ENCODE measurements at places on chromosomes 1 and 21.

GRCh38 chr1:30758785-30759380 is 1.3 kb upstream of the LAPTM5 start:
- no peak for DNase-seq

DNA sequence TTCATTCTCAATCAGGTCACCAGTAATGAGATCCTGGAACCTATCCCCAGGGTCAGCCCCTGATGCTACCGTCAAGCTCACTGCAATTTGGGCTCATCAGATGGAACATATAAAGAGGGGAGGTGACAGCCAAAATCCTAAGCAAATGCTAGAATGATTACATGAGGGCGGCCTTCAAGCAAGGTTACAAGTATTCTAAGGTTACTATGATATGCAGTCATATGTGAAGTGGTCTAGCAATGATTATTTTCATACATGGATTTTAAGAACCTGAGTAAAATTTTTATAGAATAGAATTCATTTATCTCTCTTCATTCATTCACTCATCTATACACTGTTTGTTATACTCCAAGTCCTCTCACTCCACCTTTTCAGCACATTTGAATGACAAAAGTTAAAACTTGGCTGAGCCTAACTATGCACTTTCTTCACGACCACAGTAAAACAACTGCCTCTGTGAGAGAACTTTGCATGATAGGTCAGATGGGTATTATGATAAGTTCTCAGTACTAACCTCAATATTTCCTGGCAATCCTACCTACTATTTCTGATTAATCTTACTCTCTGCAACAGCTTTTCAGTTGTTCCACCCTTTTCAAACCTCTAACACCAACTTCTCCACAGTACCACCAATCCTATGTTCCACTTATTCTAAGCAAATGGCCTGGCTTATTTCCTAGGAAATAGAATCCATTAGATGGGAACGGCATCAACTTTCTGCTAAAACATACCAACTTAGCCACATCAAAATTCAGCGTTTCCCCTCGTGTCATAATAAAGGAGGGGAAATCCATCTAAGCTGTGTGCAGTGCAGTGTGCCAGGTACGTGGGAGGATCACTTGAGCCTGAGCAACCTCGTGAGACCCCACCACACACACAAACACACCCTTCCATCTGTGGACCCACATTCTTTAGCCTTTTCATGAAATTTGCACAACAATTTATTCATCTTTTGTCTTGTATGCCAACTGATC is 32.0 kb downstream of the LHX9 start:
- DNase-seq, result peak; percentile 41

GRCh38 chr1:17540255-17541001 is 930 bp downstream of the ARHGEF10L start:
- DNase-seq, result no peak

- DNase-seq, result peak; percentile 27
Measured at GRCh38 chr1:32817815-32818786, 648 bp downstream of the S100PBP start.

- no peak for DNase-seq
Measured at GRCh38 chr1:208967334-208967733, 616.2 kb upstream of the CAMK1G start.

GRCh38 chr21:45811136-45811535 is 167.6 kb downstream of the PCBP3 start:
- no peak for DNase-seq

DNA sequence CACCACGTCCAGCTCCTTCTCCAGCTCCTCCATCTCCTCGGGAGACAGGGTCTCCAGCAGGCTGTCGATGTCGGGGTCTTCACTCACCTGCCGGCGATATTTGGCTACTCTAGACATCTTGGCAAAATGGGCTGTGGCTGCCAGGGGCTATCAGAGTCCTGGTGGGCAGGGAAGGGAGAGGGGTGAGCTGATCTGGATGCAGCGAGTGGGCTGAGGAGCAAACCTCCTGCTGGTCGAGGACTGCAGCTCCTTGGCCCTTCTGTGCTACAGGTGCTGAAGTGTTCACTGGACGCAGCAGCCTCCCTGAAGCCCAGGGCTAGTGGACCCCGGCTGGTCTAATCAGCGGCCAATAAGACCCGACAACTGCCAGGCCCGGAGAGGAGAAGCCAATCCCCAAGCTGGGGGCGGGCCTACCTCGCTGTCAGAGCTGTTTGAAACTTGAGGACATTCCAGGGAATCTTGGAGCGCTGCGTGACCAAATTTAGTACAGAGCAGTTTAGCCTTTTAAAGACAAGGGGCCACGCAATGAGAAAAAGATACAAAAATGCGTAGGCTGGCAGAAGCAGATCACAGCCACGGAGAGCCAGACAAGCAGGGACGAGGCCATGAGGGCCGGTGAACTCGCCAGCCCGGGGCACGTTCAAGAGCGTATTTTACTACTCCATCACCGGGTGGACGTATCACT is at the start of gene LMOD1:
Gene LMOD1 (minus strand): TSS at position 325 of the 685 bp plus-strand sequence. CDS start 208 bp downstream, at position 117.
- DNase-seq, result no peak

DNA sequence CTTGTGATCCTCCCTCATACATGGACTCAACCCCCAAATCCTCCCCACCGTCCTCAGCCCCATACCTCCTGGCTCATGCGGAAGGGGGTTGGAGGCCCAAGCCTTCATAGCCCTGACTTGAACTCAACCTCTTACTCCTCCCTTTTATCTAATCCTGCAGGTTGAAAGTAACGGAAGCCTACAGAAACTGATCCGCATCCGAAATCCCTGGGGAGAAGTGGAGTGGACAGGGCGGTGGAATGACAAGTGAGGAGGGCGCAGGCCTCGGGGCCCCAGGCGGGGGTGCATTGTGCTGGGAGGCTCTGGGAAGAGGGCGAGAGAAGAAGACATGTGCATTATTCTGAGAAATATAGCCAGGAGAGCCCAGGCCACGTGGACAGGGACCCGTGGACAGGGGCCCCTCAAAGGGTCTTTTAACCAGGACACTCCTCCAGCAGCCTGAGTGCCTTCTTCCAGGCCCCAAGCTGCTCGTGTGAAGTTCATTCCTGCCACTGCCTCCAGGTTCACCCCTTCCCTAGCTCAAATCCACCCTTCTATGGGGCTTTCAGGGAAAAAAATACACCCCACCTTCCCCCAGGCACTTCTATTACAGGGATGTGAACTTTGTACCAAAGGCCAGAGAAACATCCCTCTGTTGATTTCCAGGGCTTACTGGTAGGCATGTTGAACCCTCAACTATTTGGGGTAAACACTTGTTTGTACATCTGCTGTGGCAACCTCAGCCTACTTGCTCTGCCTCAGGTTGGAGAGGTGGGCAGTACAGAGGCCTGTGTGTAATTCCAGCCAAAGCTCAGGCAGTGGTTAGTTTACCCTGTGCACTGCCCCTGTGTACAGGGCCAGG is 38.6 kb downstream of the CAPN2 start:
- no peak for DNase-seq

- DNase-seq, result no peak
Measured at GRCh38 chr21:28779914-28780313, 212.8 kb downstream of the LTN1 start.

DNA sequence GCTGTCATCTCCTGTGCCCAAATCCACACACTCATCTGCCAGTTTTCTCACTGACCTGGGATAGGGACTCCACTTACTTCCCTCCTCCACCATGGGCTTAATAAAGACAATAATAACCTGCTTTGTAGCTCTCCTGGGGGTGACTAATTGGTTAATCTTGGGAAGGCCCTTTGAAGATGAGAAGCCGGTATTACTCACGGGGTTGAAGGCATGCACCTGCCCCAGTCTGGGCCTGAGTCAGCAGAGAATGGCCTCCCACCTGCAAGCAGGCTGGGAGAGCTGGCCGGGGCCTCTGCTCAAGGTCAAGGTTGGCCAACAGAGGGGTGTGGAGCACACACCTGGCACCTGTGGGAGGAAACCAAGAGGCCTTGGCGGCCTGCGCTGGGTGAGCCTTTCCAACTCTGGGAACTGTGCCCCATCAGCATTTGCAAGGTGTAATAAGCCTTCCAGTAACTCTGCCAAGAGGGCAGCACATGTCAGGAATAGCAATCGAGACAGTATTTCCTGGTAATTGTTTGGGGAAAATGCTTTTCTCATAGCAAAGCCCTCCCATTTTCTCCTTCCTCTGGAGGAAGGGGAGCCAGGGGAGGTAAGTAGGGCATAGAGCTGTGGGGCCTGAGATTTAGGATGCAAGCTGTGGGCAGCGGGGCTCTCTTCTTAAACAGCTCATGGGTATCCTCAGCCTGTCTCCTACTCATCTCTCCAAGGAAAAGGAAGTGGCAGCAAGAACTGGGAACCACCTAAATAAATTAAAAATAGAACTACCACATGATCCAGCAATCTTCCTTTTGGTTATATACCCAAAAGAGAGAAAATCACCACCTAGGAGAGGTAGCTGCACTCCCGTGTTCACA is 49.0 kb downstream of the TOMM20 start:
- DNase-seq, result no peak

GRCh38 chr1:10084045-10084444 is 51.3 kb downstream of the UBE4B start:
- no peak for DNase-seq

GRCh38 chr1:2588661-2589430 is 2.3 kb downstream of the PRXL2B start:
- no peak for DNase-seq

DNA sequence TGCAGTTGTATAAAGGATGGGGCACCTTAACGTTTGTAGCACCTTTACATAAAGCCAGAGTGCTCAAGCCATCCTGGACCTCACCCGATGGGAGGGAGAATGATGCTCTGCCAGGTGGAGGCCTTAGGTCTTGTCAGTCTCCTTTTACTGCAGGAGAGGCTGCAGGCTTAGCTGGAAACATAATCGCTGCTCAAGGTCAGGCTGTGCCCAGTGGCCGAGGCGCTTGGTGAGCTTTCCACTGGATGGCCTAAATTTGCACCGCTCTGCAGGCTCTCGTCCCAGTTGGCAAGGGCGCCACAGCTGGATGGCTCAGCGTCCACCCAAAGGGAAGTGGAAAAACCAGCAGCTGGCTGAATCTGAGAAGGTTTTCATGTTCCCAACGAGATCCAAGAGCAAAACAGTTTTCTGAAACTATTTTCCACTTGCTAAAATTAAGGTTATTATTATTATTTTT is 438.9 kb downstream of the CAMTA1 start:
- DNase-seq, result no peak

GRCh38 chr1:154698320-154699096 is 90.5 kb upstream of the ADAR start:
- no peak for DNase-seq

DNA sequence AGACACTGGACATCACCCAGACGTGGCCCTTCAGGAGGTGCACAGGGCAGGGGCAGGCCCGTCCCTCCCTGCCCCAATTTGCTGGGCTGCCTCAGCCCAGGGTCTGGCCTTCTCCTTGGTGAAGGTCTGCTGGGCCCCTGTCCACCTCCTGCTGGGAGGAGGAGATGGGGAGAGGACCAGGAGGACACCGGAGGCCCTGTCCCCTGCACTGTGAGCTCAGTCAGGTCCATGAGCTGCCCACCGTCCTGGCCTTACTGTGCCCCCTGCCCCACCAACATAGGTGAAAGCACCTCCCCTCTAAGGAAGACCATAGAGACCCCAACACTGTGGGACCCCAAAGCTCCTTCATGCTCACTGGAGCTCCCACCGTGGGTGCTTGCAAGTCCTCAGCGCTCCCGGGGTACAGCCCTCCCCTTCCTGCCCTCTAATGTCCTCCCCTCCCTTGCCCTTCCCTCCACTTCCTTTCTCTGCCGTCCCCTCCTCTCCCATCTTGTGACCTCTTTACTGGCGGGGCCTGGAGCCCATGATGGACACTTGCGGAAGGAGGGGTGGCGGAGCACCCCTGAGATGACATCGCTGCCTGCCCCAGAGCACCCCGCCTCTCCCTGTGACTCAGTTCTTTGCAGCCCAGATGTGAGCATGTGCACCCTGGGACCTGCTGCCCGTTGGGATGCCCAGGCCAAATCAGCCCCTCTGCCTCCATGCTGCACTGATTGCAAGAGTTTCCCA is 4.6 kb downstream of the LRRC3 start:
- no peak for DNase-seq

DNA sequence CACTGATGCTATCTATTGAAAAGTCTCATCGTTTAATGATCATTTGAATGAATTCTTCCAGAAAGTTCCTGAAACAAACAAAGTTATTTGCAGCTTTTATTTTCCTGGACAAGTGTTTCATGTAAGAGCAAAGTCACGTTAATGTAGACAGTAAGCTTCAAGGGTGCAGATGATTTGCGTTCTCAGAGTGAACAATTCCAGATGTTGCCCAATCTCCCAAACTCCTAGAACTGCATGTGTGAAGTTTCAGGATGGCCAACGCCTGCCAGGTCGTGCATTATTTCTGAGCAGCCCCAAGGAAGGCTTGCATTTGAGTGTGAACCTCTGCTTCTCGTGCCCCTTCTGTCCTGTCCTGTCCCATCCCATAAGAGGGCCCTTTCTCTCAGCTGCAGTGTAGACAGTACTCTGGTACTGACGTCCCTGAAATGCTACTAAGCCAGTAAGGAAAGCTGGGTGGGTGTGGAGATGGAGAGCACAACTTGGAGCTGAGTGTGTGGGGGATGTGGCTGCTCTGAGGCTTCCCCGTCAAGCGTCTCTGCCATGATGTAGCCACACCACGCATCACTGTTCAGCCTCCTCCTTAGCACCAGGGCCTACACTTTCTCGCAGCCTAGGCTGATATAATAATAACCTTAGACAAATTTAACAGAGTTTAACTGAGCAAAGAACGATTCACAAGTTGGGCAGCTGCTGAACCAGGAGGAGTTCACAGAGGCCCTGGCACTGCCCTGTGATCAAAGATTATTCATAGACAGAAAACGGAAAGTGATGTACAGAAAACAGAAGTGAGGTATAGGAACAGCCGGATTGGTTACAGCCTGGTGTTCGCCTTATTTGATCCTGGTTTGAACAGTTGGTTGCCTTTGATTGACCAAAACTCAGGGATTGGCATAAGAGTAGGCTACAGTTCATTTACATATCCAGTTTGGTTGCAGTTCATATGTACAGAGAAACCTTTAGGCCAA is 50.4 kb downstream of the RHOU start:
- DNase-seq, result no peak

- DNase-seq, result no peak
Measured at GRCh38 chr1:212967801-212968200, 17.5 kb downstream of the VASH2 start.

GRCh38 chr21:40270047-40270446 is 402.8 kb downstream of the PCP4 start:
- no peak for DNase-seq

DNA sequence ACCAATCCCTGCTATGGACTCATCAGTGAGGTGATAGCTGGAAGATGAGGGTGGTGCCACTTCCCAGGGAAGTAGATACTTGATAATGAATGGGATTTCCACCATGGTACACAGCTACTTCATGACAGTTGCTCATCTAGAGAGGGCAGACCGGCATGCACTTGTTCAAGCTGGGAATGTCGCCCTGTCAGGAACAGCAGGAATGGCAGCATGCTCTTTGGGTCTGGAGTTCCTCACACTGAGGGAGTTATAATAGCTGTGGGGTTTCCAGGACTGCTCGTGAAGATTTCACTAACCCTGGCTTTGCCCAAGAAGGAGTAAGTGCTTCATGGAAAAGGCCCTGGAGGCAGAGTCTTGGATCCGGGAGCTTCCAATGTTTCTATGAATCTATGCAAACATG is 129.2 kb downstream of the PSMG1 start:
- no peak for DNase-seq

- no peak for DNase-seq
Measured at GRCh38 chr21:45114072-45114471, 39.7 kb downstream of the ADARB1 start.

All from CD4-positive, alpha-beta T cell treated with Interleukin-10 for 1 hour (primary cell).